HFF-Myc (cell line): ENCODE measurements at places on chromosomes 16 and 17.

GRCh38 chr17:17740615-17741348 is 59.5 kb downstream of the RAI1 start:
- no peak for DNase-seq

DNA sequence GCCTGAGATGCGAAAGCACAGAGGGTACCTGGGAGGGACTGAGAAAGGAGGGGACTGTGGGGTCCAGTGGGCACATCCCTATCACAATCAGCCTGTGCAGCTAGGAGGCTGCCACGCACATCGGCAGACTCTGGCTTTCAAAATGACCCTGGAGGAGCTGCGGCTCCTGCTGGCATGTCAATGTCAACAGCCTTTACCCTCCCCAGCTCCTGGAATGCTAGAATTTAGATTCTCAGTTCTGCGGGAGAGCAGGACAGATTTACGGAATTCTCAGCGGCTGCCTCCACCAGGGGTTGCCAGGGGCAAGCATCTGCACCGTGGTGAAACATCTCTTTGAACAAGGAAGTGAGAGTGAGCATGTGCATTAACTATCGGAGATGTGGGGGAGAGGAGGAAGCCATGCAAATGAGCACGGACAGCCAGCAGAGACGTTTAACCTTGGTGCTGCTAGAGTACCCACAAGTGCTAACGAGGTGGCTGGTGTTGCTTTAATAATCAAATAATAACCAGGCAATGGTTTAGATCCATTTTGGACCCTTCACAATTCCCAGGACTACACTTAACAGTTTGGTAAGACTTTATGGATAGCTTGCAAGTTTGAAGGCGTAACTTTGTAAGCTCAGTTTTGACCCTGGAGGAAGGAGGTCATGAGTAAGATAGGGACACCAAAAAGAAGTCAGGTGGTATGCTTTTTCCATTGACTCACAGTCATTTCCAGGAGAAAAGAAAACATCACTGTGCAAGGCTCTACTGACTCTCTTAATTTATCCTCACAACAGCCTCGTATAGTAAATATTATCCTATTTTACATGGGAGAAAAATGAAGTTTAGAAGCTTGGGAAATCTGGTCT is 54.1 kb downstream of the XYLT1 start:
- DNase-seq, result no peak

DNA sequence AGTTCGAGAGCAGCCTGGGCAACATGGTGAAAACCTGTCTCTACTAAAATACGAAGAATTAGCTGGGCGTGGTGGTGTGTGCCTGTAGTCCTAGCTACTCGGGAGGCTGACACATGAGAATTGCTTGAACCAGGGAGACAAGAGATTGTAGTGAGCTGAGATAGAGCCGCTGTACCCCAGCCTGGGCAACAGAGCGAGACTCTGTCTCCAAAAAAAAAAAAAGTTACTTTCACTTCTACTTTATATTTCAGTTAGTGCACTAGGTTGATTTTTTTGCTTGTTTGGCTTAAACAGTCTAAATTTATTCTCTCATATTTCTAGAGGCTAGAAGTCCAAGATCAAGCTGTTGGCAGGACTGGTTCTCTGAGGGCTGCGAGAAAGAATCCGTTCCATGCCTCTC is 13.4 kb downstream of the CCDC102A start:
- DNase-seq, result no peak

DNA sequence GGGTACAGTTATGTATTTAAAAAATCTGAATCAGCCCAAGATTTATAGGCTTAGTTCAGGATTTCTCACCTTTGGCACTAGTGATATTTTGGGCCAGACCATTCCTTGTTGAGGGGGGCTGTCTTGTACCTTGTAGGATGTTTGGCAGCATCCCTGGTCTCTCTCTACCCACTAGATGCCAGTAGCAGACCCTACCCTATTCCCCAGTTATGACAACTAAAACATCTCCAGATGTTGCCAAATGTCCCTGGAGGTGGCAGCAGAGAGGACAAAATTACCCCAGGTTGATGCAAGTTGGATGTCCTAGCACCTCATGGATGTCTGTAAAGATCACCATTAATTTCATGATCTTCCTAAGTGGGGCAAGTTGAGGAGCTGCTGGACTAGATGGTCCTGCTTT is 45.8 kb downstream of the SYT17 start:
- no peak for DNase-seq

GRCh38 chr17:81419319-81419885 is 24.1 kb downstream of the BAHCC1 start:
- no peak for DNase-seq

DNA sequence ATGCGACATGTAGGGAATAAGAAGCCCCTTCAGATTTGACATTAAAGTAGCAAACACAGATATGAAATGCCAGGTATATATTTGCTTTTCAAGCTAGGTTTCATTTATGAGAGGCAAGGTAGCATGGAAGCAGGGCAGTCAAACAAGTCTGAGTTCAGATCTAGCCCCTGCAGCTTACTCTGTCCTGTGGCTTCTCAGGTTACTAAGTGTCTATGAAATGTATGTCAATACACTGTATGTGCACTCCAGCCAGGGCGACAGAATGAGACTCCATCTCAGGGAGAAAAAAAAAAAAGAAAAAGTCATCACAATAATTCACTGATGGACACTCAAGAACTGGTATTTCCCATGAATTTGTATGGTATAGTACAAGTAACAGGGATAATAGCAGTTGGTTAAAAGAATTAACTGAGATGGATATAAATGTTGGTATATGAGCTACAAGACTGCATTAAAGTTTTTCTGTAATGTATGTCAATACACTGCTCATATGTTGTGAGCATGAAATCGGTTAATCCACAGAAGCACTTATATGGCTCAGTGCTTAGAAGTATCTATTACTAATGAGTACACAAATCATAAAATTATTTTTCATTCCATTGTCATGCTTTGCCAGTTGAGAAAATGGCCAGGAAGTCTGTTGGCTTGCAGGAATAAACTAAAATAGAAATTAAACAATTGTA is 2.9 kb upstream of the WSB1 start:
- no peak for DNase-seq
